Esophagus muscularis mucosa (tissue), 4 donors: ENCODE measurements at places on chromosomes 2 and 18. TPM values are rescaled to one million over a fixed set of nuclear protein-coding genes. Genes with fewer than 3 reads are reported as not detected.

DNA sequence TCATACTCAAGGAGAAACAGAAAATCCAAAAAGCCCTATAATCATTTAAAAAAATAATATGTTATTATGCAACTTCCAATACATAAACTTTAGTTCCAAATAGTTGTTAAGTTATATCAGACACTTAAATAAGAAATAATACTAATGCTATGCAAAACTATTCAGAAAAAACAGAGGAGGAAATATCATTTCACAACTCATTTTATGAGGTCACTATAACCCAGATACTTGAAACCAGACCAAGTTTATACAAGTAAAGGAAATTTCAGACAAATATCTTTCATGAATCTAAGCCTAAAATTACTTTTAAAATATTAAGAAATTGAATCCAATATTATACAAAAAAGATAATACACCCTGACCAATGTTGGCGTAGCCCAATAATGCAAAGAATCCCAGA, 260.8 kb downstream of the CD226 start:
- H3K27me3 ChIP-seq, result no peaks in the 10 kb centered on the region
- no peaks in the 10 kb centered on the region for H3K4me1 ChIP-seq
- H3K36me3 ChIP-seq, result no peaks in the 10 kb centered on the region
- H3K4me3 ChIP-seq, result no peak overlapping the region

- peaks cover 4% of the 10 kb centered on the region for H3K36me3 ChIP-seq
- H3K4me1 ChIP-seq, result no peaks in the 10 kb centered on the region
- no peak overlapping the region for H3K27ac ChIP-seq
- no peak for DNase-seq
- H3K27me3 ChIP-seq, result no peaks in the 10 kb centered on the region
- no peak overlapping the region for H3K4me3 ChIP-seq
Observed at GRCh38 chr2:240478346-240479110, 43.1 kb downstream of the GPC1 start.

GRCh38 chr2:201777869-201778268, 2.9 kb downstream of the ALS2 start:
- no peaks in the 10 kb centered on the region for H3K36me3 ChIP-seq
- H3K4me3 ChIP-seq, result no peak overlapping the region
- no peak overlapping the region for H3K27ac ChIP-seq
- no peaks in the 10 kb centered on the region for H3K27me3 ChIP-seq
- DNase-seq, result no peak
- peaks cover 33% of the 10 kb centered on the region for H3K4me1 ChIP-seq

- H3K27me3 ChIP-seq, result no peaks in the 10 kb centered on the region
- H3K4me1 ChIP-seq, result peaks cover 34% of the 10 kb centered on the region
- DNase-seq, result no peak
- H3K27ac ChIP-seq, result no peak overlapping the region
Observed at GRCh38 chr2:64451051-64451450, 2.9 kb upstream of the LGALSL start.

- no peak overlapping the region for H3K4me3 ChIP-seq
- H3K27me3 ChIP-seq, result no peaks in the 10 kb centered on the region
- no peaks in the 10 kb centered on the region for H3K4me1 ChIP-seq
- DNase-seq, result no peak
Observed at GRCh38 chr2:192570788-192571187, 376.1 kb upstream of the TMEFF2 start.

GRCh38 chr2:191051177-191051576, 37.2 kb upstream of the STAT1 start:
- H3K36me3 ChIP-seq, result no peaks in the 10 kb centered on the region
- peaks cover 5% of the 10 kb centered on the region for H3K27me3 ChIP-seq
- no peak overlapping the region for H3K4me3 ChIP-seq
- H3K27ac ChIP-seq, result peak overlapping the region; percentile 48

DNA sequence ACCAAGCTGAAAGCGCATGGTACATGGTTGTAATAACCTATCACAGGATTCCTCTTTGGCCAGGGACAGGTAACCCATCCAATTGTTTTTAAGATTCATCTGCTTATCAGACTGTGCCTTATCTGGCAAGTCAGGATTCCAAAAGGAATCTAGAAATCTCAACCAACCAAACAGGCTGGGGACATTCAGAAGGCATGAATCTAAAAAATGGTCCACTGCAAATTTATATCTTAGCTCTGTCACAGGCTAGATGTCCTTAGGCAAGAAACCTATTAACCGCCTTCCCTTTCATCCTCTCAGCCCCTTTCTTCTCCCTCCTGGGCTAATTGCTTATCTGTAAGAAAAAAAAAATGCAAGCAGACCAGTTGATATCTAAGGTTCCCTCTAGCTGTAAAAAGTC, 4.3 kb downstream of the LRP2 start:
- peaks cover 23% of the 10 kb centered on the region for H3K4me1 ChIP-seq
- H3K27me3 ChIP-seq, result peaks cover 17% of the 10 kb centered on the region
- no peaks in the 10 kb centered on the region for H3K36me3 ChIP-seq
- no peak overlapping the region for H3K27ac ChIP-seq
- no peak for DNase-seq

DNA sequence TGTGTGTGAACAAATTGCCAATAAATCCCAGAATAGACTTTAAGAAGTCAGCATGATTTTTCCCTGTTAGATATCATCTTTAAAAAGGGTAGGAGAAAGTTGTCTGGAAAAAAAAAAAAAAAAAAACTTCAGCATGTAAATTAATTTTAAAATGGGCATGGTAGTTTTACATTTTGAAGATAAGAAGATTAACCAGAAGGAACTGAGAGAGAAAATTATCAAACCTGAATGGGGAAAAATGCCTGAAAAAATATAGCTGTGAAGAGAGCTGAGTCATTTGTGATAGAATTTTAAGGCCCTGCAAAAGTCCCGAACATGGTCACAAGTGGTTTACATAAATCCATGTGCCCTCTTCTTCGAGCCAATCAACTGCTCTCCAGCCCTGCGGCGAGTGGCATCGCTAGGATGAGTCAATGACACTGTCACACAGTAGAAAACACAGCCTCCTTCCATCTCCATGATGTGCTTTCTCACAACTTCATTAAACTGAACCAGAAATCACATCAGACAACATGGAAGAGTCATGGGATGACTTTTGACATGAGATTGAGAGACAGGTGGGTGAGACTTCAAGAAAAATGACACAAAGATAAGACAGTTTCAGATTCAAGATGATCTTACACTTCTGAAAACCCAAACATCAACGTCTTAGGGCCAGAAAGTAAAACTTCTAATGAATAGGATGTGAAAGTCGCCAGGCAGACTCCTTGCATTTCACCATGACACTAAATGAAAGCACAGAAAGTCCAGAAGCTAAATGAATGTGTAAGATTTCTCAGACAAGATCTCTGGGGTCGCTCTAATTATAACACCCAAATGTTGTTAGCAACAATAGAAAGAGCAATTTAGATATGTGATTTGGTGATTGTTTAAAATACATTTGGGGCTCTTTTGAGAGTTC, 273.0 kb upstream of the ID2 start:
- no peak for DNase-seq
- no peak overlapping the region for H3K4me3 ChIP-seq
- no peak overlapping the region for H3K27ac ChIP-seq
- no peaks in the 10 kb centered on the region for H3K27me3 ChIP-seq

- no peak for DNase-seq
- H3K4me3 ChIP-seq, result no peak overlapping the region
- H3K4me1 ChIP-seq, result no peaks in the 10 kb centered on the region
Observed at GRCh38 chr18:1999387-1999786, 571.9 kb downstream of the METTL4 start.

DNA sequence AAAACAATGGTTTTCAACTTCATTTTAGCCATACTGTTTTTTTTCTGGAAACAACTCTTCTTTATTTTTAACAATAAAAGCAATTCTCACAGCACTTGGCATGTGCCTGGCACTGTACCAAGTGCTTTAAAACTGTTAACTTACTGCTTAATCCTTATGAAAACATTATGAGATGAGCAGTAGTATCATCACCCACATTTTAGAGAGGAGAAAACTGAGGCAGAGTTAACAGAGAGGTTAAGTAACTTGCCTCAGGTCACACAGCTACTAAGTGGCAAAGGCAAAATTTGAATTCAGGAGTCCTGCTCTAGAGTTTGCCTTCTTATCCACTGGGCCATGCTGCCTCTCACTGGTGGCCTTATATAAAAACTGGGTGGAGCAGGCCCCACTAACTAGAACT, 23.2 kb downstream of the CTIF start:
- H3K27ac ChIP-seq, result peak overlapping the region; percentile 72
- no peaks in the 10 kb centered on the region for H3K27me3 ChIP-seq
- H3K4me1 ChIP-seq, result peaks cover 60% of the 10 kb centered on the region
- no peak overlapping the region for H3K4me3 ChIP-seq
- H3K36me3 ChIP-seq, result no peaks in the 10 kb centered on the region

GRCh38 chr2:60309336-60309735, 244.1 kb downstream of the BCL11A start:
- no peak overlapping the region for H3K27ac ChIP-seq
- no peak overlapping the region for H3K4me3 ChIP-seq
- H3K4me1 ChIP-seq, result peaks cover 4% of the 10 kb centered on the region
- no peak for DNase-seq
- H3K27me3 ChIP-seq, result no peaks in the 10 kb centered on the region
- no peaks in the 10 kb centered on the region for H3K36me3 ChIP-seq

GRCh38 chr2:207073801-207074678, 91.7 kb downstream of the KLF7 start:
- H3K27ac ChIP-seq, result peak overlapping the region; percentile 50
- no peaks in the 10 kb centered on the region for H3K27me3 ChIP-seq
- H3K36me3 ChIP-seq, result peaks cover 4% of the 10 kb centered on the region
- H3K4me3 ChIP-seq, result peak overlapping the region; percentile 3
- peaks cover 15% of the 10 kb centered on the region for H3K4me1 ChIP-seq
- no peak for DNase-seq

DNA sequence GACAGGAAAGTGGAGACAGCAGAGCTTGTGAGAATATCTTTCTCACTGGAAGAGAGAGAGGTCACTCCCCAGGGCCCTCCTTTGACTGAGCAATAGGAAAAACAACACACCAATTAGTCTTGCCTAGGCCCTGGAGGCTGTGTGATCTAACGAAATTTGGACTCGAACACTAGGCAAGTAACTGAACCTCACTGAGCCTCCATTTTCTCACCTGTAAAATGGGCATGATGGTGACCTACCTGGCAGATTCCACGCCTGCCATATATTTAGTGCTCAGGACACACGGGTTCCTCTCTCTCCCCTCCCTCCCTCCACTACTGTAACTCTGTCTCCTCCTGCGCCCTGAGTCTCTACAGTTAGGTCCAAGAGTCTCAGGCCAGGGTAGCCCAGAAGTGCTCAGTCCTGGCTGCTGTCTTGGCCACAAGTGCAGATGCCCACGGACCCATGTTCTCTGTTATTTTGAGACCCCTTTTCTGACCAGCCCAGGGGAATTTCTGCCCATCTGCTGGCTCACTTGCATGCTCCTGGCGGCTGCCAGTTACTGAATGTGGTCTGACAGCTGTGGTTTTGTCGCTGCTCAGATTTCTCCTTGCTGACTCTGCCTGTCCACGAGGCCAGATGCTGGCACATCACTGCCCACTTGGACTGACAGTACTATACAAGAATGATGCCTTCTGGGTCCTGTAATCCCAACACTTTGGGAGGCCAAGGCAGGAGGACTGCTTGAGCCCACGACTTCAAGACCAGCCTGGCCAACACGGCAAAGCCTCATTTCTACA, 9.6 kb upstream of the GIGYF2 start:
- no peak overlapping the region for H3K4me3 ChIP-seq
- H3K36me3 ChIP-seq, result no peaks in the 10 kb centered on the region
- H3K4me1 ChIP-seq, result no peaks in the 10 kb centered on the region
- no peak overlapping the region for H3K27ac ChIP-seq
- H3K27me3 ChIP-seq, result no peaks in the 10 kb centered on the region
- DNase-seq, result no peak

- DNase-seq, result no peak
- H3K36me3 ChIP-seq, result peaks cover 52% of the 10 kb centered on the region
- H3K4me1 ChIP-seq, result no peaks in the 10 kb centered on the region
- H3K27ac ChIP-seq, result no peak overlapping the region
- H3K27me3 ChIP-seq, result no peaks in the 10 kb centered on the region
Observed at GRCh38 chr2:3176071-3176868, 201.3 kb downstream of the EIPR1 start.

- no peaks in the 10 kb centered on the region for H3K27me3 ChIP-seq
- H3K36me3 ChIP-seq, result no peaks in the 10 kb centered on the region
- DNase-seq, result no peak
- H3K27ac ChIP-seq, result no peak overlapping the region
- no peak overlapping the region for H3K4me3 ChIP-seq
Observed at GRCh38 chr2:160132761-160133160, 67.3 kb downstream of the ITGB6 start.

IL36G gene
- not detected for total RNA-seq

CNRIP1 gene
- total RNA-seq, result 31.4 TPM

TYW5 gene
- total RNA-seq, result 3.5 TPM

CCDC148 gene
- 3.2 TPM for total RNA-seq

CTAGE1 gene
- not detected for total RNA-seq

MXD1 gene
- total RNA-seq, result 7.7 TPM

UCN gene
- 3.7 TPM for total RNA-seq

PXDN gene
- total RNA-seq, result 28.5 TPM
